ENCODE measurements at places on chromosomes 2 and 18. TPM values are rescaled to one million over a fixed set of nuclear protein-coding genes. Genes with fewer than 3 reads are reported as not detected.

DNA sequence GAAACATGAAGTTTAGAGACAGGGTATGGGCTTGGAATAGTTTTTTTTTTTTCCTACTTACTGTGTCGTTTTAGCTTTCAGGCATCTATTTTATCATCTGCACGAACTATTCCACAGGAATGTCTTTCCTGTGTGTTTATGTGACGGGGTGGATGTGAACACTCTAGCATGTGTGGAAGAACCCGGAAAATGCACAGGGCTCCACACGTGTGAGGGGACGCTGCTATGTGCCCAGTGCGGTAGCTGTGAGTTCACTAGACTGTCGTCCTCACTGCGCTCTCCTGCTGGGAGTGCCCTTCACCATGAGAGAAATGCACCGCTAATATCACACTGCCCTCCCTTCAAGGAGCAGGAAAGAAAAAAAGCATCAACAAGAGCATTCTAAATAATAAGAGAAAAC, 250.8 kb upstream of the PXDN start:
- H3K4me3 ChIP-seq = no peak overlapping the region
- no peaks in the 10 kb centered on the region for H3K36me3 ChIP-seq
- peaks cover 31% of the 10 kb centered on the region for H3K4me1 ChIP-seq
- H3K27me3 ChIP-seq = no peaks in the 10 kb centered on the region
- DNase-seq = no peak
- peak overlapping the region; percentile 96 for H3K27ac ChIP-seq

DNA sequence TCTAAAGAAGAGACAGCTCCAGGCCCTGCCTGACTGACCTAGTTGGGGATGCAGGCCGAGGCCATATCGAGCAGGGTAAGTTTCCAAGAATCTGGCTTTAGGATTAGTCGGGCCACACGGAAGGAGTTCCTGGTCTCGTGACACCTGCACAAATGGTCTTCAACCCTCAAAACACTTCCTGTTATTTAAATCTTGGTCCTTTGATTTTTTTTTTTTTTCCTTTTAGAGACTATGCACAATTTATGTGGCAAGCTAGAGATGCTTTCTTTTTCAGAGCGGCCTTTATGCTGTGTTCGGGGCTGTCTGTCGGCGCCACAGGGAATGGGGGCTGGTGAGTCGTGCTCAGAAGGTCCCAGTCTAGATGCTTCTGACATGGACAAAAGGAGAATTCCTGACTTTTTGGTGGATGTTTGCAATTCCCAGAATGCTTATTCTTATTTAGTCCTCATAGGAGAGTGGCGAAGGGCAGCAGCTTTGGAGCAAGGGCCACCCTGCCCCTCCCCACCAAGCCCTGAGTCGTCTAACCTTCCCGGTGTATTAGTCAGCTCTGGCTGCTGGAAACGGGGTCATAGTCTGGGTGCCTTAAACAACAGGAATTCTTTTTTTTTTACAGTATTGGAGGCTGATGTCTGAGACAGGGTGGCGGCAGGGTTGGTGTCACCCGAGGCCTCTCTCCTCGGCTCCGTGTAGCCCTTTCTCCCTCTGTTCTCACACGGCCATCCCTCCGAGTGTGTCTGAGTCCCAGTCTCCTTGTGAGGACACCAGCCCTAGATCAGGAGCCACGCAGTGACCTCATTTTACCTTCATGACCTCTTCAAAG, 27.4 kb downstream of the HPCAL1 start:
- no peaks in the 10 kb centered on the region for H3K36me3 ChIP-seq
- peak; percentile 80 for DNase-seq
- H3K27me3 ChIP-seq = no peaks in the 10 kb centered on the region
- peak overlapping the region; percentile 8 for H3K4me3 ChIP-seq
- H3K4me1 ChIP-seq = peaks cover 33% of the 10 kb centered on the region

- no peaks in the 10 kb centered on the region for H3K4me1 ChIP-seq
- DNase-seq = no peak
- H3K27ac ChIP-seq = no peak overlapping the region
- no peak overlapping the region for H3K4me3 ChIP-seq
- no peaks in the 10 kb centered on the region for H3K36me3 ChIP-seq
- H3K27me3 ChIP-seq = no peaks in the 10 kb centered on the region
Observed at GRCh38 chr2:127122361-127123027, 15.5 kb upstream of the BIN1 start.

GRCh38 chr2:75134860-75135259, 64.5 kb downstream of the TACR1 start:
- H3K27ac ChIP-seq = no peak overlapping the region
- H3K36me3 ChIP-seq = no peaks in the 10 kb centered on the region
- H3K4me3 ChIP-seq = no peak overlapping the region

Gene KCNE4
- 0.34 TPM for total RNA-seq
